Activated CD4-positive, alpha-beta memory T cell treated with anti-CD3 and anti-CD28 coated beads for 36 hours (primary cell): ENCODE measurements at places on chromosomes 5 and 9.
A peak's percentile ranks its signal among the peaks of the same experiment; 100 is the strongest.

- DNase-seq: no peak
Observed at GRCh38 chr5:169289520-169289919, 11.4 kb downstream of the SLIT3 start.

DNA sequence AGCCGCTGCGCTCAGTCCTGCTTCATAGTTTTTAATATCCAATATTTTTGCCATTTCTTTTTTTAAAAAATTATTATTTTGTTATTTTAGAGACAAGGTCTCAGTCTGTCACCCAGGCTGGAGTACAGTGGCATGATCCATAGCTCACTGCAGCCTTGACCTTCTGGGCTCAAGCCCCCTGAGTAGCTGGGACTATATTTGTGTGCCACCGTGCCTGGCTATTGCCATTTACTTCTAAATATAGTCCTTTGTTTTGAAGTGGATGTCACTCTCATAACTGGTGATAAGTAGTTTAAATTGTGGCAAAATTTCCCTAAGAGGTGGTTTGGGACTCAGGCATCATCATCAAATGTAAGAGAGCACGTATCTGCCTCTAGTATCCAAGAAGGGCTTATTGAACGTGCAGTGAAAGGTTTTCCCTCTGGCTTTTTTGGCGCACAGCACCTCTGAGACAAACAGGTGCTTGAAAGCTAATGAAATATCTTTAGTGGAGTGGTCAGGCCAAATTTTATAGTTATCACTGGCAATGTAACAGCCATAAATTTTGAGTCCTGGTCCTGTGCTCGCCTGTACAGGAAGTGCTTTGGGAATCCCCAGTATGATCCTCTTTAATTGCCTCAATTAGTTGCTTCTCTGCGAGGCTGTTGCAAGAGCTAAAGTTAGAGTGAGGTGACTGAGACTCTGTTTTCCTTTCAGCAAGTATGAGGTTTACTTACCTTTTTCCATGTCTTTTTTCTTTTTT is 14.8 kb downstream of the STXBP1 start:
- no peak for DNase-seq

DNA sequence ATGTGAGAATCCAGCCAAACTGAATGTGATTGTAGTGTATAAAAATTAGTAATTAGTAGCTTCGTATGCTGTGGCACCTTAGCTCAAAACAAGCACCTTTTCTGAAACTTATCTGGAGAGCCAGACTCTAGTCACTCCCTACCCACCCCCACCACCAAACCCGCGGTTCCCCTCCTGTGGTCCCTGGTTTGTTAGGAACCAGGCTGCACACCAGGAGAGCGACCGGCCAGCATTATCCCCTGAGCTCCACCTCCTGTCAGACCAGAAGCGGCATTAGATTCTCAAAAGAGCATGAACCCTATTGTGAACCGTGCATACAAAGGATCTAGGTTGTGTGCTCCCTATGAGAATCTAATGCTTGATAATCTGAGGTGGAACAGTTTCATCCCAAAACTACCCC is 498.6 kb downstream of the CHSY3 start:
- no peak for DNase-seq

DNA sequence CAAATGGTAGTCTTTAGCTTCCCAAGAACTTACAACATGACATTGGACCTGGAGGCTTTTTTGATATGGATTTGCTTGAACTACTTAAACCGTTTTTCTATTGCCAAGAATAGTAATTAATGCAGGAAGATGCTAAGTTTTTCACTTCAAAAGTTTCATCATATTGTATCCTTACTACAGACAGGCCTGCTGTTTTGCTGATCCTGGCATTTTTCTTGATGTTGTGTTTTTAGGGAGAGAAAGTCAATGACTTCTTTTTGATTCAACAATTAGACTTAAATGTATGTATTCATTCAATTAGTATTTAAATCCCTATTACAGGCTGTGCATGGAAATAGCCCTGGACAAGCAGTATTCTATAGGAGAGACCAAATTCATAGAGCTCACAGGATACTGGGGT is 172.7 kb downstream of the TRPM3 start:
- DNase-seq: no peak

DNA sequence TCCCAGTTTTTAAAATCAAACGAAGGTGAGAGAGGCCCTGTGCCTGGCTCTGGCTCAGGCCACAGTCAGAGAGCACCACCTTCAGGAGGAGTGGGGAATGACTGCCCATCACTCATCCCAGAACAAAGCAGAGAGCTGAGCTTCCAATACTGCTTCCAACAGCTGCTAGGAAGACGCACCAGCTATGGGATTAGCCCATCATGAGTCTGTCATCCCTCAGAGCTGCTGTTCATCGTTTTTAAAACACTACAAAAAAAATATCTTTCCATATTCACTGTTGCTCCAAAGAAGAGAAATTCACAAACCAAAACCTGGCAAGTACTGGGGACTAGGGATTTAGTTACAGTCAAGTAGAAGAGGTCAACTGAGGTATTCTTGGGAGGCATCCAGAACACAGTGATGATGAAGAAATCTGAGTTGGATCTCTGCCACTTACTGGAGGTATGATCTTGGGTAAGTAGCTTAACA is 102.4 kb downstream of the CDK5RAP2 start:
- DNase-seq: peak; percentile 42

DNA sequence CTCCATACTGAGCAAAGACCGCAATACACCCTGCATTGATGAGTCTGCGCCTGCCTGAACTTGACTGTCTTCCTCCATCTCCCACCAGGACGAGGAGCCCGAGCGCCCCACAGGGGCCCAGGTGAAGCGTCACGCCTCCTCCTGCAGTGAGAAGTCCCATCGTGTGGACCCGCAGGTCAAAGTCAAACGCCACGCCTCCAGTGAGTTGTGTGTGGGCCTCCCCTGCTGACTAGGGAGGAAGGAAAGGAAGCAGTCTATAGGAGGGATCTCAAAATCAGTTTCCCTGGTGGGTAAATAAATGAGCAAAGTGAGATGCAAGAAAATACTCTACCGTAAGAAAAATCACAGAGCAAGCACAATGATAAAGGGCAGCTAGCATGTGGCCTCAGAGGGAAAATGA is 22.8 kb upstream of the GRPEL2 start:
- no peak for DNase-seq

GRCh38 chr9:130288926-130289690 is 23.5 kb downstream of the HMCN2 start:
- DNase-seq: no peak

DNA sequence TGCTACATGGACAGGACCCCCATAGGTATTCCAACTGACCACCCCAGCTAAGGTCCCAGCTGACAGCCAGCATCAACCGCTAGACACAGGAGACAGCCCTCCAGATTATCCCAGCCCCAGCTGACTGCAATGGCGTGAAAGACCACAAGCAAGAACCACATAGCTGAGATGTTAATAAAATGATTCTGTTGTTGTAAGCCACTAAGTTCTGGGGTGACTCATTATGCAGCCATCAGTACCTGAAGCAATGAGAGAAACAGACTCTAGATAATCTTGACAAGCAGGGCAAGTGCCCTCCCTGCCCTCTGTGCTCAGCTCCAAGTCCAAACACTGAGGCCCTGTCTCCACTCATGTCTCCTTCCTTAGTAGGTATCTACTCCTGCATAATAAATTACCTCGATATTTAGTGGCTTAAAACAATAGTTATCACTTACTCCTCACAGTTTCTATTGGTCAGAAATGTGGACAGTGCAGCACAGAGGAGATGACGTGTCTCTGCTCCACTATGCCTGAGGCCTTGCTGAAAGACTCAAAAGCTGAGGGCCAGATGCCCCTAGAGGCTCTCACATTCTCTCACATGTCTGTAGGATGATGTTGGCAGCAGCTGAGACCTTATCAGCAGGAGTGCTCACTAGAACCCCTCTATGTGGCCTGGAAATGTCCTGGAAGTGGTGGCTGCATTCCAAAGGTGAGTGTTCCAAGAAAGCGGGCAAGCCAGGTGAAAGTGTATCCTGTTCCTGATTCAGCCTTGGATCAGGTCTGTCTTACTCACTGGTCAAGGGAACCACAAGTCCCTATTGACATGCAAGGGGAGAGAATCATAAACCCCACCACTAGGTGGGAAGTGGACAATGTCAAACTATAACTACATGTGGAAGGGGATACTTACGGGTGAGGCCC is 2.5 kb downstream of the MGAT1 start:
- peak; percentile 43 for DNase-seq
